Activated naive CD8-positive, alpha-beta T cell treated with anti-CD3 and anti-CD28 coated beads for 36 hours (primary cell): ENCODE measurements at places on chromosomes 16 and 17. TPM values are rescaled to one million over a fixed set of nuclear protein-coding genes. Genes with fewer than 3 reads are reported as not detected.

The GRAP gene
- total RNA-seq = 14.8 TPM

The GLIS2 gene
- total RNA-seq = 0.16 TPM

The CSH1 gene
- total RNA-seq = not detected

- H3K4me1 ChIP-seq = peaks cover 82% of the 10 kb centered on the region
- no peak for DNase-seq
- H3K36me3 ChIP-seq = peaks cover 18% of the 10 kb centered on the region
- no peak overlapping the region for H3K4me3 ChIP-seq
- H3K27me3 ChIP-seq = no peaks in the 10 kb centered on the region
- peak overlapping the region; percentile 71 for H3K27ac ChIP-seq
Measured at GRCh38 chr16:21611198-21611555, 11.8 kb downstream of the METTL9 start.

DNA sequence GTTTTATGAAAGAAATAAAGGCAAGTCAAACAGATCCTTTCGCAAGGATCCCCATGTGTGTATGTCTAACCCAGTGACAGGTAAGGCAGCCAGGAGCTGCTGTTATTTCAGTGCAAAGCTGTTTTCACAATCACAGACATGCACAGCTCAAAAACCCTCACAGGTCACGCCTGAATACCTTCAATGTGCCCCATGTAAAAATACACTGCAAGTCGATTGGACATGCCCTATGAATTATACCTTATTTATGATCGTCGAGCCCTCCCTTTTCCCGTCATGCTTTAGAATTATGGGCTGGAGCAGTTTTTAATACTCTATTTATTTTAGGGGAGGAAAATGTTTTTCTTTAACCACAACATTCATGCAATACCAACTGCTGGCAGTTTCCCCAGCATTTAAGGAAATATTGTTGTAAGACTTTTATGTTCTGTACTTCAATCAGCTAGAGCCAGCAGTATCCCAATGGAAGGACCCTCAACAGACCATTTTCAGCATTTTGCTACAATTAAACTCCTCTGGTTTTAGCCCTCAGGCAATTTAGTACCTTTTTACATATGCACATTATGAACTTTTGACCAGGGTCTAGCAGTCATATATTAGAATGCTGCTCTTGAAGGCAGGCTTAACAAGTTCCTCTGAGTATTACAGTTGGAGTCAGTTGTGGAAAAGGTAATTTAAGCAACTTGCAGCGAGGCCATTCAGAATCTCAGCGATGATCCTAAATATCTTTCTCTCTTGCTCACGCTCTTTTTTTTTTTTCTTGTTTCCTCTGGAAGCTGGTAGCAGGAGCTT, 362.2 kb downstream of the WWOX start:
- H3K27ac ChIP-seq = no peak overlapping the region
- H3K4me3 ChIP-seq = no peak overlapping the region
- H3K36me3 ChIP-seq = peaks cover 19% of the 10 kb centered on the region
- no peaks in the 10 kb centered on the region for H3K27me3 ChIP-seq
- H3K4me1 ChIP-seq = no peaks in the 10 kb centered on the region
- DNase-seq = no peak

DNA sequence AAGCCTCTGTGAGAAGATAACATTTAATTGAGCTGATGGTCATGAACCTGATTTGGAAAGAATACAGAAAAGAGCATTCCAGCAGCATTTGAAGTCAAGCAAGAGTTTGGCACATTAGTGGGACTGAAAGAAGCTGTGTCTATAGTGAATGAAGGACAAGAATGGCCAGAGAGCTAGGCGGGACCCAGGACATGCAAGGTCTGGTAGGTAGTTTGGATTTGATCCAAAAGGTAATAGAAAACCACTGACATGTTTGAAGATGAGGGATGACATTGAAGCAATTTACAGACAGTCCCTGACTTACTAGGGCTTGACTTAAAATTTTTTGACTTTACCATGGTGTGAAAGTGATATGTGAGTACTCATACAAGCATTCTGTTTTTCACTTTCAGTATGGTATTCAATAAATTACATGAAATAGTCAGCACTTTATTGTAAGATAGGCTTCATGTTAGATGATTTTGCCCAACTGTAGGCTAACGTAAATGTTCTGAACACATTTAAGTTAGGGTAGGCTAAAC, 7.6 kb downstream of the CYB5B start:
- no peak overlapping the region for H3K27ac ChIP-seq
- no peaks in the 10 kb centered on the region for H3K27me3 ChIP-seq
- peaks cover 57% of the 10 kb centered on the region for H3K4me1 ChIP-seq
- H3K4me3 ChIP-seq = no peak overlapping the region

DNA sequence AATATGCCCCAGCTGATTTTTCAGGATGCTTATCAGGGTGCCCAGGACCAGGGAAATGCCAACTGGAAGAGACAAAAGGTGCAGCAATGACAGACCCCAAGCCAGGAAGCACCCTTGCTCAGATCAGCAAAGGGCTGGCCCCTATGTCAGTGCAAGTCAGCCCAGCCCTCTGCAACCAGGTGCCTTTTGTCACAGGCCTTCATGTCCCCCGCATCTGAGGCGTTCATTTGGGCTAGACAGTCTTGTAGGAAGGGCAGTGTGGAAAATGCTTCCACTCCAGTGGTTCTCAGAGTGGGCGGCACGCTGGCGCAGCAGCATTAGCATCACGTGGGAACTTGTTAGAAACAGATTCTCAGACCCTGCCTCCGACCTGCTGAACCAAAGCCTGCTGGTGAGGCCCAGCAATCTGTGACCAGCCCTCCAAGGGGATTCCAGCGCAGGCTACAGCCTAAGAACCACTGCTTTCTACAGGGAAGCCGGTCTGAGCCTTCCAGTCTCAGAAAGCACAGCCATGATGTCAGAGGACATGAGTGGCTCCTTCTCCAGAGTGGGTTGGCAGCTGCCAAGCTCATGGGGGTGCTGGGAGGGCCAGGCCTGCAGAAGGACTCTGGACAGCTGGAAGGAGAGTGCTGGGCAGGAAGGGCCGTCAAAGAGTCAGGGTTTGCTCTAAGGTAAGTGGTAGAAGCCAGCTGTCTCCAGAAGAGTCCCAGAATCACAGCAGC, 13.1 kb downstream of the SLC47A2 start:
- no peak overlapping the region for H3K4me3 ChIP-seq
- H3K27ac ChIP-seq = no peak overlapping the region
- H3K27me3 ChIP-seq = no peaks in the 10 kb centered on the region
- peaks cover 2% of the 10 kb centered on the region for H3K4me1 ChIP-seq
- no peak for DNase-seq

DNA sequence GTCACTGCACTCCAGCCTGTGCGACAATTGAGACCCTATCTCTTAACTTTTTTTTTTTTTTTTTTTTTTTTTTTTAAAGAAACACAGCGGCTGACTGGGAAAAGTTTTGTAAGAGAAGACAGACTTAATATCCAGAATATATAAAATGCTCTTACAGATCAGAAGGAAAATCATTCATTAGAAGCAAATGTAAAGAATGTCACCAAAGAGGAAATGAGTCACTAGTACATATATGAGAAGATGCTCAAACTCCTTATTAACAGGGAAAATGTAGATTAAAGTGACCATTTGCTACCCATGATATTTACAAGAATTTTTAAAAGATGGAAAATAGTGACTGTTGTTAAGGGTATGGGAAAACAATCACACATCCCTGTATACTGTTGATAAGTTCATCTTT, 48.9 kb downstream of the RABEP1 start:
- peaks cover 16% of the 10 kb centered on the region for H3K36me3 ChIP-seq
- no peaks in the 10 kb centered on the region for H3K27me3 ChIP-seq
- H3K4me1 ChIP-seq = peaks cover 31% of the 10 kb centered on the region
- H3K27ac ChIP-seq = peak overlapping the region; percentile 45
- no peak for DNase-seq
- no peak overlapping the region for H3K4me3 ChIP-seq

DNA sequence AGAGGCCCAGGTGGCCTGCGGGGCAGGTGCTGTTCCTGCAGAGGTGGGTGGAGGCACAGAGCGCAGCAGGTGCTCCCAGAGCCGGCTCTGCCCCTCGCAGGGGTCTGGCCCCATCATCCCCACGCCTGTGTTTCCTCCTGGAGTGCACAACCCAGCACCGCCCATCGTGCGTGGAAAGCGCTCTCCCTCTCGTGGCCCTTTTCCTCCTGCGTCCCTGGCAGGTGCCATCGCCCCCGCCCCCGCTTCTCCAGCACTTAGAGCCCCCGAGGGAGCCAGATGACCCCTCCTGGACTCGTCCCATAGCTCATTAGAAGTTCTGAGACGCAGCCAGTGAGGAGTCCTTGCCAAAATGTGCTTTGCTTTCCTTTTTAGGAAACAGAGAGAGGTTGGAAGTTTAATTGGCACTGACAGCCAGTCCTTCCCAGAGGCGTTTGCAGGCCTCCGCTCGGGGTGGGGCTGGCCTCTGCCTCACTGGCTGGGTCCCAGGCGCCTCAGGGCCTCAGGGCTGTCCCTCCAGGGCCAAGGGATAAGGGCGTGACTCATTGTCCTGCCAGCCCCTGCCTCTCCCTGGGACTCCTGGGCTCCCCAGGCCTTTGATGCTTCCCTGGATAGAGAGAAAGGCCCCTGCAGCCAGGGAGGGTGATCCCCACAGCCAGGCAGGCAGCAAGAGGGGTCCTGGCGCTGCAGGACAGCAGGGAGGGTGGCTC, 32.2 kb upstream of the CHMP6 start:
- DNase-seq = no peak
- H3K36me3 ChIP-seq = peaks cover 4% of the 10 kb centered on the region
- no peak overlapping the region for H3K4me3 ChIP-seq
